Ovary (tissue), 10 donors: ENCODE measurements at places on chromosomes 7 and 10. TPM values are rescaled to one million over a fixed set of nuclear protein-coding genes. Genes with fewer than 3 reads are reported as not detected.

Gene CYP3A5
- 1.9 TPM for total RNA-seq

Gene VAX1
- not detected for total RNA-seq

DNA sequence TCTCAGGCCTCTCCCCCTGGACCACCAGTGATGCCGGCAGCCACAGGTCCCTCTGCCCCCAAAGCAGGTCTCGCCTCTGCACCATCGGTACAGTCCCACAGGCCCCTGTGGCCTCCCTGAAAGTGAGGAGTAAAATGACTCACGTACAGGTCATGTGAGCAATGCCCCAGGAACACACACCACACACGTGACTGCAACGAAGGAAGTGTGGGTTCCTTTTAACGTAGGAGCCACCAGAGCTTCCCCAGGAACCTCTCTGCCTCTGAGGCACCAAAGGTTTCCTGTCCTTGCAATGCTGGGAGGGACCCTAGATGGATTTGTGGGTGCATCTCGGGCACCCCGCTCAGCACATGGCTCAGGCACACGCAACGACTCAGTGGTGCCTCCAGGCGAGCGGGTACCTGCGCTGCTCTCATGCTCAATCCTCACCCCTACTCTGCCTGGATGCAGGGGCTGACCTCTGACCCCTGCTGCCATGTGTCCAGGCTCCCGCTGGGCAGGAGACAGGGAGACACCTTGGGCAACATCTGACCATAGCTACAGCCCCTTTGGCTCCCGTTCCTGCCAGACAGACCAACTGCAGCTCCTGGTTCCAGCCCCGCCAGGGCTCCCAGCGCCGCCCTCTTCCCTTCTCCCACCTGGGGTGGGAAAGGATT is 120.7 kb downstream of the PRKAG2 start:
- no peak for DNase-seq

Gene HABP2
- 0.07 TPM for total RNA-seq

Gene C7orf57
- total RNA-seq: 1.4 TPM

GRCh38 chr10:37576154-37576553 is 281.3 kb downstream of the ZNF248 start:
- no peak for DNase-seq

Gene AKR1C8
- total RNA-seq: not detected

DNA sequence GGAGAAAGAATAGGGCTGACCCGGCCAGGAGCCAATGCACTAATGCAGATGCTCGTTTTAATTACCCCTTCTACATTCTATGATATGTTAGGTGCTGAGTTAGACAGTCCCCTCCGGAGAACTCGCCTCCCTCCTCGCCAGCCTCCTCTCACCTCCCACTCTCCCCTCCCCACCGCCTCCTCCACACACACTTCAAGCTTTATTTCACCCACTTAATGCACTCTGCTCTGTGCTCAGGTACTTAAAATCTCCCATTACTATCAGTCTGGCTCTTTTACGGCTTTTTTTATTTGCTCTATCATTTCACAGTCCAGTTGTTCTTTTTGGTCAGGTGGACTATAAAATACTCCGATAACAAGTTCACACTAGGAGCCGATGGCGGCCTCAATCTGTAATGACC is 231.6 kb downstream of the TEX36 start:
- no peak for DNase-seq
